ENCODE measurements at places on chromosomes 5 and 9. TPM values are rescaled to one million over a fixed set of nuclear protein-coding genes. Genes with fewer than 3 reads are reported as not detected.

The HAVCR2 gene
- total RNA-seq: 57.3 TPM

The CDX1 gene
- not detected for total RNA-seq

The IGIP gene
- 6.0 TPM for total RNA-seq

The GAS1 gene
- total RNA-seq: 0.67 TPM

The MYMK gene
- not detected for total RNA-seq

The STC2 gene
- total RNA-seq: 23.6 TPM

The ANKRD18B gene
- total RNA-seq: not detected

The PCDH12 gene
- 0.78 TPM for total RNA-seq

The ZNF618 gene
- total RNA-seq: 0.15 TPM

The OLFM1 gene
- not detected for total RNA-seq

The ADGRV1 gene
- total RNA-seq: not detected

The SCGB3A2 gene
- total RNA-seq: not detected

The LMX1B gene
- total RNA-seq: not detected

The EPB41L4B gene
- total RNA-seq: not detected

The SUB1 gene
- 391 TPM for total RNA-seq

The SLC6A3 gene
- total RNA-seq: not detected
